ENCODE measurements at places on chromosomes 16 and 17.
A peak's percentile ranks its signal among the peaks of the same experiment; 100 is the strongest.

- no peak for DNase-seq
These were observed 390 bp downstream of the FOXL1 start for GRCh38 chr16:86578611-86579267.

DNA sequence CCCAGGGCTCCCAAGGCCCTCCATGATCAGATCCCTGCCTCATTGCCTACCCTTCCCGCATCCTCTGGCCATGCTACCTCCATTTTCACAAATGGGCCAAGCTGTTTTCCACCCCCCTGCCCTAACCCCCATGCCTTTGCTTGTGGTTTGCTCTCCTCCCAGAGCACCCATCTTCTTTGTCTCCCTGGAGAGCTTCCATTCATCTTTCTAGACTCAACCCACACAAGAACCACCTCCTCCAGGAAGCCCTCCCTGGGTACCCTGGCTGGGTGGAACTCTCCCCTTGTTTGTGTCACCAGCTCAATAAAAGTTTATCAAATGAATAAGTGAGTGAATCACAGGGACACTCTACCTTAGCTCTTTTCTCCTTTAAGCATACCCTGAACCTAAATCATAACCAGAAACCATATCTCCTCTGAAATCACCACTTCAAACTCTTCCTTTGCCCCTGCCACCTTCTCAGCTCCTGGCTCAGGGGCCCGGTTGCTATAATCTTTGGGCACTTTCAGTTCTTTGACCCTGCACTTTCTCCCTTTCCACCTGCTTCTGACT lies 2.9 kb upstream of the SCN4A start:
- no peak for DNase-seq

GRCh38 chr17:50047083-50047482 lies 8.8 kb upstream of the ITGA3 start:
- no peak for DNase-seq

GRCh38 chr17:50183421-50183994 lies 17.7 kb downstream of the SGCA start:
- DNase-seq = no peak

DNA sequence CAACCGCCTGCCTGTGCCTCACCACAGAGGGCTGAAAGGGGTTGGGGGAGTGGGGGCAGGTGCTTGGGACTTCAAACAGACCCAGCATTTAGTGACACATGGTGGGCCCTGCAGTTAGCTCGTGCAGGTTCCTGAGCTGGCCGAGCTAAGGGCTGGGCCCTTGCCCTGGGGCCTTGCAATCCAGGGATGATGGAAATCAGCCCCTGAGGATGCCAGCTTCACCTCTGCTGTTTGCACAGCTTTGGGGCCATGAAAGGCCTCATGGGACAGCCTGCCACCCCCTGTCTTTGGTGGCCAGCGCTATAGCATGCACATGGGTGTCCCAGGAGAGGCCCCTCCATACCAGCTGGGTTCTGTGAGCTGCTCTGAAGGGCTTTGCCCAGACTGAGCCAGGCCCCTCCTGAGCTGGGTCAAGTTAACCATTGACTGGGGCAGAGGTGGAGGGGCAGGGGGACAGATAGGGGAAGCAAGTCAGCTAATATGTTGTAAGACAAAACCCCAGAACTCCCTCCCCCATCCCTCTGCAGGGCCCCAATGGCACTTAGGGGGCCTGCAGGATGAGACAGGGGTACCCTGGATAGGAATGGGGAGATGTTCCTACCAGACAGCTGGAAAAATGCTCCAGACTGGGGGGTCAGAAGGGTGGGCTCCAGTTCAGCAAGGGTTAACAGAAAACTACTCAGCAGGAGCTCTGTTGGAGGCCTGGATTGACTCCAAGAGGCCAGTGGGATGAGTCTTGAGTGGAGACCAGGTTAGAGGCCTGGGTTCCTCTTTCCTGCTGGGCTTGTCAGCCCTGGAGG lies 692 bp downstream of the PRR15L start:
- DNase-seq = no peak

- no peak for DNase-seq
These were observed 32.7 kb upstream of the AXIN2 start for GRCh38 chr17:65593855-65594845.

DNA sequence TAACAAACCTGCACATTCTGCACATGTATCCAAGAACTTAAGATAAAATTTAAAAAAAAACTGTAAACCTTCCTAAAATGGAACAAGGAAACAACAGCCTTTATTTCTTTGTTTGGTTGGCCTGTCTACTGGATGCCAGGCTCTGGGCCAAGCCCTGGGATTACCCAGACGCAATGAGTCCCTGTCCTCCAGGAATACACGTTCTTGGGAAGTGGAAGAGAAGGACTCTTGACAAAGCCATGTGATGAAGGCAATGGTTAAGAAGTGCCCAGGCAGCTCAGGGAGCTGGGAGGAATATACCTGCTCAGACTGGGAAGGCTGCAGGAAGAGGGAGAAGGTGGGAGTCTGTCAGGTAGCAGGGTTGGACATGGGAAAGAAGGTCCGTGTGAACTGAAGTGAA lies 115.4 kb downstream of the AXIN2 start:
- no peak for DNase-seq

DNA sequence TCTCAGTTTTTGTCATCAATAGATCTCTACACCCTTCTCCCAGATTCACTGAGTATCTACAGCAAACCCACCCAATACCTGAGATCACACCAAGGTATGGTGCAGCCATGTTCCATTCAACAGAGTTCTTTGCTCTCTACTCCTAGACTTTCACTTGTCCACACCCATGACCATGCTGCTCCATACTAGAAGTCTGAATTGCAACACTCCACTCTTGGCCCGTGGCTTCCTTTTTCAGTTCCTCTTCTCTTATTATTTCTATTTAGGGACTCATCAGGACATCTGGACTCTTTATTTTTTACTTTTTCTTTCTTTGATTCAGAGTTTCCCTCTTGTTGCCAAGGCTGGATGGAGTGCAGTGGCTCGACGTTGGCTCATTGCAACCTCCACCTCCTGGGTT lies 37.1 kb downstream of the YWHAE start:
- no peak for DNase-seq

- DNase-seq = no peak
These were observed 8.4 kb downstream of the CBX4 start for GRCh38 chr17:79830763-79831264.

DNA sequence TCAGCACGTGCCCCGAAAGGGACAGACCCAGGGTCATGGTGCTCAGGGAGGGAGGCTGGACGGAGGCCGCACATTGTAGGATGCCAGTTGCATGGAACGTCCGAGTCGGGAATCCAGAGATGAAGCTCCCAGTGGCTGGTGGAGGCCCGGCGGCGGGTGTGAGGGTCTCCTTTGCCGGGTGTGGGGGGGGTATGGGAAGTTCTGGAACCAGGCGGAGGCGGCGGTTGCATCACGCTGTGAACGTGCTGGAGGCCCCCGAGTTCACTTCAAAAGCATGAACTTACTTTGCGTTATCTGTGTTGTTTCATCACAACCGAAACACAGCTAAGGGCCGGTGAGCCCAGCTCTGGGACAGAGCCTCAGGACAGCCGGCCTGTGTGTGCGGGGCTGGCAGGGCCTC lies 73.4 kb upstream of the GNG13 start:
- DNase-seq = no peak

DNA sequence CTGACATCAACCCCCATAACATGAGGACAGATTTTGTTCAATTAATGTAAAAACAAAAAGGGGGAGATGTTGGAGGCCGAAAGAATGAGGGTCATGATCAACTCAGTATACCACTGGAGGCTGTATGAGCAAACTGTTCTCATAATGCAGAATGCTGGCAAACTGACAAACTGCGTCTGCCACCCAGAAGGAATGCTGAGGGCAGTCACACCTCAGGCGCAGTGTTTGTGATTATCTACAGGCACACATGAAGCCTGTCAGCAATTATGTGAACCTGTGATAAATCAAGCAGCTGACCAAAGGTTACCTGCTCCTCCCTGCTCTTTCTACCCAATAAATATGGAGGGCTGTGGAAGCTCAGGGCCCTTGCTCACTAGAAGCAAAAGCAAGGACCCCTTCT lies 27.3 kb downstream of the CD300LG start:
- no peak for DNase-seq

DNA sequence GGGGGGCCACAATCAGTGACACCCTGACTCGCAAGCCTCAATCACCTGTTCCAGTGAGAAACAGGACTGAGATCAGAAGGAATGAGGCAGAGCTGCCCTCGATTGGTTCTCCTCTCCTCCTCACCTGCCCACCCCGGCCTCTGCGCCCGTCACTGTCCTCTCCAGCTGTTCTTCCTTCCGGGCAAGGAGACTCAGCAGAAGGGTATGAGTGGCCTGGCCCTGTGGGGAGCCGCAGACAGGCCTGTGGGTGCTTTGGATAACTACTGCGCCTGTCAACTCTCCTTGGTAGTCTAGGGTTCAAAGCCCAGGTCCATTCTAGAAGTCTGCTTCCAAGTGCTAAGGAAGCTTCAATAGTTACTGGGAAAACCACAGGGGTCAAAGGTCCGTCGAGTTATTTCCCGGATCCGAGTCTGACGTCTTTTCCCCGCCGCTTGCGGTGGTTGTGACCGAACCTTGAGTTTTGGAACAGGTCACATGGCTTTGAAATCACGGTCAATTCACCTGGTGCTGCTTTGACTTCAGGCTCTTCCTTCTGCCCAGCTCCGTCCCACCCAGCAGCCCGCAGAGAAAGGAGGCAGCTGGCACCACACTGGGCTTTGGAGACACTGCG lies 8.3 kb downstream of the CARD14 start:
- DNase-seq = no peak

DNA sequence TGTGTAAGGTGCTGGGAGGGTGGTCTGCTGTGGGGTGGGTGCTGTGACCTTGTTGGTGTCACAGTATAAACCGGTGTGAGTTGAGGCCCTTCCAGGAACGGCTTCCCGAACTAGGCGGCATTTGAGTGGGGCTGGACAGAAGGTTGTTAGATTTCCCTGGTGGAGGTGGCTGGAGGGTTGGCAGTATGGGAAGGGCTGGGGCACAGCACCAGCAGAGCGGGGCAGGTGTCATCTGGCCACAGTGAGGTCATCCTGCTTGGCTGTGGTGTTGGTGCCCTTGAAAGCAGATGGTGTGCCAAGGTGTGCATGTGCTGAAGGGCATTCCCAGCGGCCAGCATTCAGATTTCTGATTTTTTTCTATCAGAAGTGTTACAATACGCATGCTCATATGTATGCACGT lies 28.1 kb downstream of the BANP start:
- no peak for DNase-seq

GRCh38 chr16:77469634-77470033 lies 34.8 kb upstream of the ADAMTS18 start:
- no peak for DNase-seq

DNA sequence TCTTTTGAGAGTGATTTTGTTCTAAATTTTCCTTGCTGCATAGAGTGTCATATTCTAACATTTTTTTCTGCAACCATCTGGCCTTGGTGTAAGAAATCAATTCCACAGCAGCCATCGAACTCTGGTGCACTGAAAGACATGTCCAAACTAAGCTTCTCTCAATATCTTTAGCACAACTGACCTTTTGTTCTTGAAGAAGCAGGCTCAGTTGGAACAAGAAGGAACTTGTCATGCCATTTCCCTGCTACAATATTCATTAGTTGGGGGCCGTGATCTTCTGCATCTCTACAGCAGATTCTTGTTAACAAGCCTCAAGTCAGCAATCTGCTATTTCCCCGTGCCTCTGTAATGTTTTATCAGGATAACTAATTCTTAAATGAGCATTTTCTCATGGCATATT lies 1305.6 kb downstream of the CDH11 start:
- no peak for DNase-seq

- no peak for DNase-seq
These were observed 6.3 kb upstream of the ABCC1 start for GRCh38 chr16:15942931-15943690.

DNA sequence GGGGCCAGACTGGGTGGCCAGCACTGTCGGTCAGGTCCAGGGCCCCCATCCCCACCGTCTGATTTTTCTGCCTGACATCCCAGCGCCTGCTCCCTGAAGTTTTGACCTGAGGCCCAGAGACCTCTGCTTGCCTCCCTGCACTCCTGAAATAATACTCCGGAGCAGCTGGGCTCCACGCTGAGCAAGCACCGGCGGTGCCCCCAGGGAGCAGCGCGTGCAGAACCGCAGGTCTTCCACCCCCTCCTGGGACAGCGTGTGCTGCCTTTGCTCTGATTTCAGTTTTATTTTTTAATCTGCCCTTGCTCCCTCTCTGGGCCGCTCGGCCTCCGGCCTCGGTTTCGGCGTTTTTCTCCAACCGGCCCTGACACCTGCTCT lies 132.4 kb upstream of the GSE1 start:
- no peak for DNase-seq

DNA sequence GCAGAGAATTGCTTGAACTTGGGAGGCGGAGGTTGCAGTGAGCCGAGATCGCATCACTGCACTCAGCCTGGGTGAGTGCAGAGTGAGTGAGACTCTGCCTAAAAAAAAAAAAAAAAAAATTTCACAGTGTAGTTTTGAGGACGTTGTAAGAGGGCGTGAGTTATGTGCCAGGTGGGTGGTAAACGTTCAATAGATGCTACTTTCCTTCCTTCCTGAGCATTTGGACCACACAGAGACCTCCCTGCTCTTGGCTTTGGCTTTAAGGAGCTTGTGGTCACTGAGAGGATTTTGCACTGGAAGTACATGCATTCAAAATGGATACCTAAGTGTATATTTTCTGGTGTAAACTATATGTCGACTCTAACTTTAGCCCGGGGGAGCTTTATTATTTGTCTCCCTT lies 30.5 kb downstream of the SOST start:
- DNase-seq = no peak

GRCh38 chr16:26982422-26982821 lies 84.3 kb upstream of the C16orf82 start:
- no peak for DNase-seq

- DNase-seq = no peak
These were observed 3.7 kb upstream of the ERN1 start for GRCh38 chr17:64133546-64134215.

DNA sequence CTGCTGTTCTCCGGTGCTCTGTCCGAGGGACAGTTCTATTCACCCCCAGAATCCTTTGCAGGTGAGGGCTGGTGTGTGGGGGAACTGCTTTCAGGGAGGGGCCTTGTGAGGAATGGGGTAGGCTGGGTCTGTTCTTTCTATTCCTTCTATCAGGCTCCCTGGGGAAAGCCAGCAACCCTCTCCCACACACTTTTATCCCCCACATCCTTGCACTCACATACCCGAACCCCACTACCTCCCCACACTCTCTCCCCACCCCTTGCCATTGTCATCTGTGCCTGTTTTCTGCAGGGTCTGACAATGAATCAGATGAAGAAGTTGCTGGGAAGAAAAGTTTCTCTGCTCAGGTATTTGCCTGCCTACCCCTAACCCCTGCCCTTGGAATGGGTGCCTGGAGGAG lies 6.4 kb upstream of the TCAP start:
- no peak for DNase-seq

GRCh38 chr16:12614662-12615278 lies 188.9 kb downstream of the CPPED1 start:
- DNase-seq = no peak

GRCh38 chr17:32659419-32659842 lies 172.6 kb downstream of the CDK5R1 start:
- peak; percentile 60 for DNase-seq

GRCh38 chr16:1278477-1278876 lies 22.6 kb downstream of the TPSD1 start:
- no peak for DNase-seq

GRCh38 chr16:27820646-27821345 lies 242.7 kb downstream of the GSG1L start:
- no peak for DNase-seq

Data from renal cortex interstitium (tissue), 15 donors.